ENCODE measurements at places on chromosomes 3 and 15. TPM values are rescaled to one million over a fixed set of nuclear protein-coding genes. Genes with fewer than 3 reads are reported as not detected.

The THPO gene
- total RNA-seq, result 0.18 TPM

The UQCC5 gene
- total RNA-seq, result 11.8 TPM

The CTXN2 gene
- total RNA-seq, result not detected

The SERPINI2 gene
- total RNA-seq, result not detected

The GOLGA8S gene
- under 0.01 TPM for total RNA-seq

The SERPINI1 gene
- total RNA-seq, result 1.7 TPM

The TM4SF1 gene
- 483 TPM for total RNA-seq

The TTC23 gene
- total RNA-seq, result 26.5 TPM

All from smooth muscle cell of bladder (primary cell).